Eye (tissue), 1 donor: ENCODE measurements at places on chromosomes 1 and 21.

- no peak for DNase-seq
Measured at GRCh38 chr1:107599220-107599619, 365.8 kb downstream of the VAV3 start.

GRCh38 chr1:64004451-64005025, 198.9 kb upstream of the UBE2U start:
- no peak for DNase-seq

DNA sequence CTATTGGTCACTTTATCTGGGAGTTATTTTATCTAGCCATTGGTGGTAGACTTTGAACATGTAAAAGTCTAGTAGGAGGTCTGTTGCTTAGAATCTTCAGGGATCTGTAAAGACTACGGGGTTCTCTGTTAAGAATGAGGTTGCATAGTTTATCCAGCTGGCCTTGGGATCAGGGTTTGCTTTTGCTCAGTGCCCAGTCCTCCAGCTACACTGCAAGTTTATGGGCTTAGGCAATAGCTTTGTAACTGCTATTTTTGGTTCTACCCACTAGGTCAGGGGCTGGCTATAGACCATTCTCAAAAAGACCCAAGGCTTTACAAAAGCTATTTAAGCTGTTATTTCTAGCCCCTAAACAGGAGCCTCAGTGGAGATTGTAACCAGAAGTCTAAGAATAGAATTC, 9.8 kb downstream of the SH3GLB1 start:
- DNase-seq = no peak

DNA sequence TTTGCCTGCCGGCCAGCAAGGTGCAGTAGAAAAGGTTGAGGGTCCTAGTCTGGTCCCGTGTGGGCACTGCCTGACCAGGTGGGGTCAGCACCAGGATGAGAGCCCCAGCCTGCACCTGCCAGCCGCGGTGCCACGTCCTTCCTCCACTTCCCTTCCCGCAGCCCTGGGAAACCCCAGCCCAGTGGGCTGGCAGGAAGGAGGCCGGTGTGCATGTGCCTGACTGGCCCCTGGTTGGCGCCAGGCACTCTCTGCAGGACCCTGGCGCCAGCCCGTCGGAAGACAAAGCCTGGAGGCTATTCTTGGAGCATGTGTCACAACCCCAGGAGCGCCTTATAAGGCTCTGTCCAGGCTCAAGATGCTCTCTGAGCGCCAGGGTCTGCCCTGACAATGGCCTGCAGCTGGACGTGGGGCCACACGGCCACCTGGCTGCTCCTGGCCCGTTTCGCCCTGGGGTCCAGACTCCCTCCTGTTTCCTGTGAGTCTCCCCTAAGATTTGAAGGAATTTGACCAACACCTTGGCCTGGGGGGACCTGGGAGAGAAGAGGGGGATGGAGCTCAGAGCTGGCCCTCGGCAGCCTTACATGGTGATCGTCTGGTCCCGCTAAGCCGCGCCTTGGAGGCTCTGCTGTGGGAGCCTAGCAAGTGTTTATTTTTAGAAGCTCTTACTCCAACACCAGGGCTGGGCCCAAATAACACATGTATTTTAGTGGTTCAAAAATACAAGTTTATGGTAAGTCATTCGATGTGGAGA, 31.9 kb upstream of the POFUT2 start:
- DNase-seq = no peak

GRCh38 chr1:167440776-167441175, 77.6 kb downstream of the CD247 start:
- DNase-seq = no peak

- DNase-seq = no peak
Measured at GRCh38 chr1:45328680-45329079, 2.0 kb downstream of the HPDL start.

DNA sequence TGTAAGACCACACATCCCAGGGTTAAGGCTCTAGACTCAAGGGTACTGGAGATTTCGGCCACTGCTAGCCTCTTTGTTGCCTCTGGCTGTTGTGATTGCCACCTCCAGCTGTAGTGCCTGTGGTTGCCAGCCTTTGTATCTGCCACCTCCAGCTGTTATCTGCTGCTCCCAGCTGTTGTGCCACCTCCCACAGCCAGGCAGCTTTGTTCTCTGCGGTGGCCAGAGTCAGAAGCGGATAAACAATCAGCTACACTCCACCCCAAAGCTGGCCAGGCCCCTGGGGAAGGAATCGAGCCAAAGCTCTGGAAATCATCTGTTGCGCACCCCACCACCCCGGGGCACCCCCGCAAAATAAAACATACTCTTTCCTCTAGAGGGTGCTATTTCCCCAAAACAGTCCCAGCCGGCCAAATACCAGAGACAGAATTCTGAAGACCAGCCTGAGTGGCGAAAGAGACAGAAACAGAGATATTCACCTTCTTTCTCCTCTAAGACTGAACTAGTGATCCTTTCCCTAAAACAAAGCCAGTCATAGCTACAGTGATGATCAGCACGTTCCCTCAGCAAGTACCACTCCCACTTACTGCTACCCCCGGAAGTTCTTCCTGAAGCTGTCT, 14.8 kb upstream of the PIGM start:
- peak; percentile 74 for DNase-seq

DNA sequence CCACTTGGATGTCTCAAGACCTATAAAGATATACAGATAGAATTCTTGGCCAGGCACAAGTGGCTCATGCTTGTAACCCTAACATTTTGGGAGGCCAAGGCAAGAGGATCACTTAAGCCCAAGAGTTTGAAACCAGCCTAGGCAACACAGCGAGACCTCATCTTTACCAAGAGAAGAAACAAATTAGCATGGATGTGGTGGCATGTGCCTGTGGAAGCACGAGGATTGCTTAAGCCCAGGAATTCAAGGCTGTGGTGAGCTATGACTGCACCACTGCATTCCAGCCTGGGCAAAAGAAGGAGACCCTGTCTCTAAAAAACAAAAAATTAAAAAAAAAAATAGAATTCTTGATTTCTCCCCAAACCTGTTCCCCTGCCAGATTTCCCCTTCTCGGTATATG, 8.3 kb downstream of the ASAP3 start:
- no peak for DNase-seq

DNA sequence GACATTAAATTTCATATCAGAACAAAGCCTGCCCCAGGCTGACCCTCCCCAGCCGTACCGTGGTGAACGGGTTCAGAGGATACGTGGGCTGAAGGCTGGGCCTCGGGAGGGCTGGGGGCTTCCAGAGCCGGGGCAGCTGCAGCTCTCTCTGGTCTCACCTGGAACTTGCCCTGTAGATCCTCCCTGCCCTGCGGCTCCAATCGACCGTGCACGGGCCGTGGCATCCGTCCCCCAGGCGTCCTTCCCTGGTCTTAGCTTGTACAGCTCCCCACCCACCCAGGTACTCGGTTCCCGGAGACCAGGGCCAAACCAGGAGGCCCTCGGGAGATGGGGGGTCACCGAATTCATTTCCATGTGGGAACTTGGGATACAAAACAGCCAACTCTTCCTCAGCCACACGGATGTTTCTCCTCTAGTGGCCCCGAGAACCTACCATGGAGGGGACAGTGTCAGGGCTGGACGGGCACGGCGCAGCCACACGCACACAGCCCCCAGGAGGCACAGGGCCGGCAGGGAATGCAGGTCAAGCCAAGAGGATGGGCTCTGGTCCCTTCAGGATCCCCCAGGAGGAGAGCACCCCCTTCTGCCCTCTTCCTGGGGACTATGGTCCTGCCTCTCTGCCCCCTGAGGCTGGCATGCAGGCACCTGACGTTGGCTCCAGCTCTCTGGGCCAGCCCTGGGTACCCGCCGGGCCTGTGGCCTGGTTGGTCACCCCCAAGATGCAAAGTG, 3.1 kb downstream of the B3GALT6 start:
- DNase-seq = no peak

- no peak for DNase-seq
Measured at GRCh38 chr1:78854556-78854955, 152.0 kb downstream of the ADGRL4 start.

GRCh38 chr1:24324903-24325302, 5.7 kb downstream of the GRHL3 start:
- no peak for DNase-seq

DNA sequence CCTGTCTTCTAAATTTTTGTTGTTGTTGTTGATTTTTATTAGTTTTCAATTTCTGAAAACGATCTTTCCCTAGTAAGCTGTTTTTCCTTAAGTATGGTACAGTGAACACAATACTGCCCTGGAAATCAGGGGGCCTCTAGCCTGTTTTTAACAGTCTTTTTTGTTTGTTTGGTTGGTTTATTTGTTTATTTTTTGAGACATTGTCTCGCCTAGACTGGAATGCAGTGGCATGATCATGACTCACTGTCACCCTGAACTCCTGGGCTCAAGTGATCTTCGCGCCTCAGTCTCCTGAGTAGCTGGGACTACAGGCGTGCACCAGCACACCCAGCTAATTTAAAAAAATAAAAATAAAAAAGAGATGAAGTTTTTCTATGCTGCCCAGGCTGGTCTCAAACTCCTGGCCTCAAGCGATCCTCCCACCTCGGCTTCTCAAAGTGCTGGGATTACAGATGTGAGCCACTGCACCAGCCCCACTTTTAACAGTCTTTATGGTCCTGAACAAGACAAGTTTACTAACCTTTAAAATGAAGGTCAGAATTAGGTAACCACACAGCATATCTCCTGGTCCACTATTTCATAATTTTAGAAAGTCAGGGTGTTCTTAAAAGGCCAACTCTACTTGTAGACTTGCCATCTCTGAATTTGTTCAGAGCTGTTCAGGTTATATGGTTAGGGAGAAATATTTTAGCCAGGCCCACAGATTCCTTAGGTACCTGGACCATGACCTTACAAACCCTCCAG, 35.4 kb downstream of the TBCE start:
- no peak for DNase-seq

DNA sequence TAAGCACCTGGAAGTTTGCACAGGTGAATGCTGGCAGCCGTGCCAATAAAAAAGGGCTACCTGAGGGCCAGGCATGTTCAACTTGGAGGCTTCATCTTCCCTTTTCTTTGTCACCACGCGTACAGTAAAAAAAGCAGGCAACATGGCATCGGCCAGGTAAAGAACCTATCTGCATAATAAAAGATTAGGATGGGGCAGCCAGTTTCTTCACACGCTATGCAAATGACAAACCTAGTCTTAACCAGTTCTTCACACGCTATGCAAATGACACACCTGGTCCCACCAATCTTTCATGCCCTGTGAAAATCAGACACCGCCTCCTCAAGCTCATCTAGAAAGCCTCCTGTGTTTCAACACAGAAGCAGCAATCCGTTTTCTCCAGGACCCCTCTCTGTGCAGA, 413.4 kb downstream of the HLX start:
- DNase-seq = no peak

DNA sequence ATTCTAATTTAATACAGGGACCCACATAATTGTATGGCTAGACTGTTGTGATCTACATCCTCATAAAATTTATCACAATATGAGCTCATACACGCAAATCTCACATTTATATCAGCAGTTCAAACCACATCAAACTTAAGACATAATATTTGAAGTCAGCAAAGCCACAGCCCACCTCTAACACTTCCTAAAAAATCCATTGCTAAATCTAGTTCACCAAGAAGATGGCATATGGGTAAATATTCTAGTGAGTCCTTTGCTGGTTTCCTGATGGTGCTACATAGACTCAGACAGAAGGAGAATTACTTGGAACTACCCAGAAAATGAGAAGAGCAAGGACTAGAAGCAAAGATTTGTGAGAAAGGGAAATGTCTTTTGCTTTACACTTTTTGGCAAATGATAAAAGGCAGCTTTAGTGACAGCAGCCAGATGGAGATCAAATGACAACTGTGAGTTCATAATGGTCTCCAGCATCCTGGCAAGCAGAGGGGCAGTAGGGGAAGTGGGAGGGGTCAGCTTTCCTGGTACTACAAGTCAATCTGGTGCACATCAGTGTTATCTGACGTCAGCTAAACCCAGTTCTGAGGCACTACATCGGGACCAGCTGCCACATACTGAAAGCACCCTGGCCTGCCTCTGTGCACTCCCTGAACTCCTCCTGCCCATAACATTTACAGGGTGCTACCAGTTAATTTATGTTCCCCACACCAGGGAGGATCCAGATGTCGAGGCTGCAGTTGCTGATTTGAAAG, 10.6 kb upstream of the GADD45A start:
- peak; percentile 81 for DNase-seq
